ENCODE measurements at places on chromosomes 16 and 17.
A peak's percentile ranks its signal among the peaks of the same experiment; 100 is the strongest.

DNA sequence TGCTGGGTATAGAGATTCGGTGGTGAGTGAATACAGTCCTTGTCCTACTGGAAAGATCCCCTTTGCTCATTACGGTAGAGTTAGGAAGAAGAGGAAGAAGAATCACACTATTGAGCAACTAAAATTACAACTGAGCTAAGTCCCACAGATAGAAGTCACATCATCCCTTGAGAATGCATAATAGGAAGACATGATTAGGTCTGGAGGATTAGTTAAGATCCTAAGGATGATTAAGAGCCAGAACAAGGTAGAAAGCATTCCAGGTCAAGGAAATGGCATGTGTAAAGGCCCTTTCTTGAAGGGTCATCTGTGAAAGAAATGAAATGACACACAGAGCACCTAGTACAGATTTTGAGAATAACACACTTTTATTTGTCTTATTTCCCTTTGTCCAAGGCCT, 503.5 kb downstream of the HAPSTR1 start:
- DNase-seq = no peak

DNA sequence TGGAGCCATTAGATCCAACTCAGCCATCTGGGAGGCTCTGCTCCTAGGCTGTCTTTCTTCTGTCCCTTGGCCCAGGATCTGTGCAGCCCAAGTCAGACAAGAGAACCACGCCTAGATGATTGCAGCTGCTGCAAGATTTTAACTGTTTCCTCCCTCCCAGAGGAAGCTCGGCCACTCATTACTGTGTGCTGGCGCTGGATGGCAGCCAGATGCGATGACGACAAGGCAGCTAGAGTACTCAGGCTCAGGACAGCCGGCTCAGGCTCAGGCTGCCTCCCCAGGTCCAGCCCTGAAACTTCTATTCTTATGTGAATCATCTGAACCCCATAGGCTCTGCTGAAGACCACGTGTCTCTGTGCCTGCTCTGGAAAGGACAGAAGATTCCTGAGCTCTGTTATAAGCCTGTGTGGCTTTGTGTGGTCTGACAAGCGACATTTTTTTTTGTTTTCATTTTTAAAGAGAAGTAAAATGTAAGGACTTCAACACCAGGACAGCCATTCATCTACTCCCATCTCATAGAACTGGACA, 32.1 kb upstream of the FBXW10B start:
- peak; percentile 77 for DNase-seq

DNA sequence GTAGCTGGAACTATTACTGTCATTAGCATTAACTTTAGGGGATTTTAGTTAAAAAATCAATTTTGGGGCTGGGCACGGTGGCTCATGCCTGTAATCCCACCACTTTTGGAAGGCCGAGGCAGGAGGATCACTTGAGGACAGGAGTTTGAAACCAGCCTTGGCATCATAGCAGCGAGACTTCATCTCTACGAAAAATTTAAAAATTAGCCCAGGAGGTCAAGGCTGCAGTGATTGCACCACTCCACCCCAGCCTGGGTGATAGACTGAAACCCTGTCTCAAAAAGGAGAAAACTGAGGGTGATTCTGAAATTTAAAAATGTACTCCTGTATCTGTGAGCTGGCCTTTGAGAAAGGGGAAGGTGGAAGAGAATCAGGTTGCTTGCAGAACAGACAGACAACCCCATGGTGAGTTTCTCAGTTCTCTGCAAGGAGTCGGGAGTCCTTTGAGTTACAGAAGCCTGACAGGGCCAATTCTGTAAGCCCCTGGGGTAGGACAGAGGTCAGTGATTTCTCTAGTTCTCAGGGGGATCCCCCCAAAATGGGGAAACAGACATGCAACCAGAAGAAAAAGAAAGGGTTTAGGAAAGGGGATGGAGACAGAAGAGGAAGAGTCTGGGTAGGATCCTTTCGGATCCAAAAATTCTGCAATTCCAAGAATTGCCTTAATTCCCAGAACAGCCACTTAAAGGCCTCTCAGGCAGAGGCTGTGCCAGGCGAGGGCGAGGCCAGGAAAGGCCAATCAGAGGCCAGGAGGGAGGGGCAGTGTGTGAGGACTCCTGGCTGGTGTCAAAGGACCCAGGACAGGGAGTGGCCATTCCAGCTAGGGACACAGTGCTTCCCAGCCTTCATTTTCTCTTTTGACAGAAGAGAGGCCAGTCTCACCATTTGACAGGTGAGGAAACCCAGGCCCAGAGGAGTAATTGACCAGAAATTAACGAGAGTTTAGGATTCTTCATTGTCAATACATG, 6.7 kb downstream of the NUPR1 start:
- no peak for DNase-seq

DNA sequence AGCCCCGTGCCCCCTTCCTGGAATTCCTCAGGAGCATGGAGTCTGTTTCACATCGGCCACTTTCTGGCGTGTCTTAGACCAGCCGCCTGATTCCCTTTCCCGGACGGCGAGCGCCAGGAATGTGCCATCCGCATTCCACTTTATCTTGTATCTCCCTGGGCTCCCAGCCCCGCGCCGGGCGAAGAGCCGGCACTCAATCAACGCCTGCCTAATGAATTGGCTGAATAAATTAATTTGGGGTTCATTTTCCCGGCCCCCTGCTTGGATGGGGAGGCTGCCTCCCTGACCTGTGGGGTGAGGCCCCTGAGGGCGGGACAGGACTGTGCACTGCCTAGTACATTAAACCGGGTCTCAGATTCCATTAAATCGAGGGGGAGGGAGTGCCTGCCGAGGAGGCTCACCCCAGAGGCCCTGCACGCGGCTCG, 282.3 kb upstream of the TNRC6C start:
- no peak for DNase-seq

DNA sequence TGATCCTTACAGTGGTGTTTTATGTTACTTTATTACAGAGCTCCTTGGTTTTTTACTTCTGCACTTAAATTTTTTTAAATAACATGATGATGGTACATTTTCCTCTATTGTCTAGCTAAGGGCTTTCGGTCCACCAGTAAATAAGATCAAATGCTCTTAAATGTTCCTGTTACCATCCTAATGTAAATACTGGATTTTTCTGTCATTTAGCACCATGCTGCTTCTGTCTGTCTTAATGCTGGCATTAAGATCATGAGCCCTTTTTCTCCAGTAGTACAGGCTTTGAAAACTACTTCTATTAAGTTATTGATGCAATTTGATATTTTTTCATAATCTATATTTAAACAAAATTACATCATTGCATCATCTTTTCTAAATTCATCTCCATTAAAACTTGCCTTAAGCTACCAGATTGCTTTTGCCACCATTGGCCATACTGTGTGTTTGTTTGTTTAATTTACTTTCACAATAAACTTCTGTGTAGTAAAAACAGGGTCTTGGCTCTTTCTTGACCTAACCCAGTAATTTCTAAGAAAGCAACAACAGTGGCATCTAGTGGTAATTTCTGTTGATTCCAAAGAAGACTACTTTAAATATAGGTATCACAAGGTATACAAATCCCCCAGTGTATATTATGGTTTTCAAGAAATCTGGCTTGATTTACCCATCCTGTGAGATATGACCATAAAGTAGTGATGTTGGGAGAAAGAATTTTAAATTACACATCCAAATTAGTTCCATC, 9.0 kb upstream of the PHAF1 start:
- DNase-seq = no peak

DNA sequence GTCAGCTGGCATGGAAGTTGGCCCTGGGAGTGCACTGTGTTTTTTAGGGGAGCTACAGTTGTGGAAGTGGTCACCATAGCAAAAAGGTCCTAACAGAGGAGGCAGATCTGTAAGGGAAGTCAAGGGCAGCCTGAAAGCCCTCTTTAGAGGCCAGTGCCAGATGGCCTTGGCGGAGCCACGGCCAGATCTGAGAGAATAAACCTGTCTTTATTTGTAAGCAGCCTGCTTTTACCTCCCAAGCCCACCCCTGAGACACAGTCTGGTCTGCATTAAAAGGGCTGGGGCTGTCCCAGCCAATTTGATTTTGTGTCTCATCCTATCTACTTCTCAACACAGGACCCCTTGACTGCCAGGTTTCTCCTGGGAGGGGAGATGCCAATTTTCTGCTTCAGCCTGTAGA, 51.0 kb upstream of the NOL11 start:
- peak; percentile 34 for DNase-seq

GRCh38 chr17:27353461-27354050, 59.6 kb downstream of the WSB1 start:
- DNase-seq = peak; percentile 63

GRCh38 chr17:36705874-36706731, 104.7 kb downstream of the MRM1 start:
- peak; percentile 31 for DNase-seq

GRCh38 chr16:67181346-67181745, 2.4 kb downstream of the MATCAP1 start:
- DNase-seq = peak; percentile 65

DNA sequence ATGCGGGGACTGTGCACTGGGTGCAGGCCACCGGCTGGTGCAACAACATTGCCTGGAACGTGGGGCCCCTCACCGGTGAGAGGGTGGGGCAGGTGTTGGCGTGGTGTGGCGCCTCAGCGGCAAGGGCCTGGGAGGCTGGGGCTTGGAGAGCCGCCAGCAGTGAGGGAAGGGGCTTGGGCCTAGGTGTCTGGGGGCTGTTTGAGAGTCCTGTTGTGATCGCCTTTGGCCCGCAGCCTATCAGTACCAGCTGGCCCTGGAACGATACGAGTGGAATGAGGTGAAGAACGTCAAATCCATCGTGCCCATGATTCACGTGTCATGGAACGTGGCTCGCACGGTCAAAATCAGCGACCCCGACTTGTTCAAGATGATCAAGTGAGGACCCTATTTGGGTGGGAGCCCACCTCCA, 2.6 kb upstream of the TMEM88 start:
- no peak for DNase-seq

- DNase-seq = no peak
These were observed 1.5 kb upstream of the LIMD2 start for GRCh38 chr17:63701456-63701820.

All from DMS 273 treated with DMSO at 0.1 percent for 48 hours (cell line).